ENCODE measurements at places on chromosomes 1 and 21.
A peak's percentile ranks its signal among the peaks of the same experiment; 100 is the strongest.

DNA sequence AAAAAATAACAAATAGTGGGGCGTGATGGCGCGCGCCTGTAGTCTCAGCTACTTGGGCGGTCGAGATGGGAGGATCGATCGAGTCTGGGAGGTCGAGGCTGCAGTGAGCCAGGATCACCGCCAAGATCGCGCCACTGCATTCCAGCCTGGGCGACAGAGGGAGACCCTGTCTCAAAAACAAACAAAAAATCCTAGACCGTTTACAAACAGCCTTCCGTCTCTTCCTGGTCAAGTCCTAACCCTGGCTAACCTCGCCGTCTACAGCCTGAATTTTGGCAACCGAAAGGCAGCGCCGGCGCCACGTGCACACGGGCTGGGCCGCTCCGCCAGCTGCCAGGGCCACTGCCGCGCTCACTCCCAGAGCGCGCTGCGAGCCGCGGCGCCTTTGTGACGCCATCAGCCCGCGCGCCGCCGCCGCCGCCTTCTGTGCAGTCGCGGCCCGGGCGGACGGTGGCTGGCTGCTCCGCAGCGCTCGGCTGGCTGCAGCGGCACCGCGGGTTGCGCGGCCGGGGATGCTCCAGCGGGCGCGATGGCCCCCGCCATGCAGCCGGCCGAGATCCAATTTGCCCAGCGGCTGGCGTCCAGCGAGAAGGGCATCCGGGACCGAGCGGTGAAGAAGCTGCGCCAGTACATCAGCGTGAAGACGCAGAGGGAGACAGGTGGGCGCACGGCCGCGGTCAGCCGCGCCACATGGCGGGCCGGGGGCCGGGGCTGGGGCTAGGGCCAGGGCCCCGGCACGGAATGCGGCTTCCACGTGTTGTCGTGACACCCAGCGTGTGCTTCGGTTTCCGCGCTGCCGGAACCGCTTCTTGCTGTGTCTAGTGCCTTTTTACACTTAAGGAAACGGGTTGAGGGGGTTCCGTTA, at the start of the genes HSF2BP and RRP1B:
Gene HSF2BP, minus strand, starts transcription at position 353 of the 865 bp plus-strand sequence. CDS start 1,392 bp downstream, outside the sequence.
Gene RRP1B, plus strand, starts transcription at position 425 of the 865 bp plus-strand sequence. Its CDS starts 105 bp downstream, at position 530.
- peak; percentile 68 for DNase-seq

DNA sequence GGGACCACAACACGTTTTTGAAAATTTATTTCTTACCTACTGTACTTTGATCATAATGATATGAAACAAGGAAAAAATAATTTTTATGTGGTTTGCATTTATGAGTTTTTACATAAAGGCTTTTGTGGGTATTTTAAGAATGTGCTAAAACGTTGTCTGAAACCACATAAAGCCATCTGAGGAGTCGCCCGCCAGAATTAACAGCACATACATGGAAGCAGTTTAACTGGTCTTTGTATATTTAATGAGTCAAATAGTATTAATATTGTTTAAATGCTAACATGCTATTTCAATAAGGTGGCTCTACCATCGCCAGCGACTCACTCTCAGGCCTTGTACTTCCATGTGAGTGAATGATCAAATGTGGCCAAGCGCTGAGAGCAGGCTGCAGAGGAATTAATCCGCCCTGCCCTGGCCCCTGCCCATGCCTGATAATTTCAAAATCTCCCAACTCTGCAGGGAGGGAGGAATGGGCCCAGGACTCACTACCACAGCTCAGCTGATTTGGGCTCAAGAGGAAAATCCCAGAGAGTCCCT, 49.6 kb downstream of the SLC66A1 start:
- no peak for DNase-seq

DNA sequence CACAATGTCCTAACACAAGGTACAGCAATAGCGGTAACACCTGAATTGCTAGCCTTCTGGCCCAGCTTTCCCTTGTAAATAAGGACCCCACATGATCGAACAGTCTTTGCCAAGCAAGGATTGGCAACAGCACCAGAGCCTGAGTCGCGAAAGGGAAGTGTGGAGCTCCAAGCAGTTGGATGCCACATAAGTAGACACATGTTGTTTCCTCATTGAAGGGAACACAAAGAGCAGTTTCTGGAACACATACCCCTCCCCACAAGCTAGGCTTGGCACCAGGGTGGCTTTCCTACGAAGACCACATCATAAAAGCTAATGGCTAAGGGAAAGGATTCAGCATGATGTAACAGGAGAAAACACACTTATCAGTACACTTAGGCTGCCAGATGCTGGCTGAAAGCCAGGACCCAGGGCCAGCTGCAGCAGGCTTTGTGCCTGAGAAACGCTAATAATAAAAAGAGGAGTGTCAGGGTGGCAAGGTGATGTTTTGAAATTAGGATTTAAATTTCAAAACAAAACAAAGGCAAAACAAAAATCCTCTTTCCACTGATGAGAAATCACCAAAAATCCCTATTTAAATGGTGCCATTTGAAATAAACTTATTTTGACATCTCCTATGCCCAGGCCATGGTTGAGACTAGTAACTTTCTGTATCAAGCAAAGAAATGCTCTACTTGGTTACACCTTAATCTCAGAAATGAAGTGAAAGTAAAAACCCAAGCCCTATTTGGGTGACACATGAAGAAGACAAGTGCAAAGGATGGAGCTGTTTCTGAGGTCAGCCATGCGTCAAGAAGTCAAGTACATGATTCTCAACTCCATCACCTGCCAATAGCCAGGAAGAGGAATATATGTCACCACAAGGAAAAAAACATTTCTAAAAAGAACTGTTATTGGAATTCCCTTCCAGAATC, 11.9 kb upstream of the CPLANE2 start:
- no peak for DNase-seq

DNA sequence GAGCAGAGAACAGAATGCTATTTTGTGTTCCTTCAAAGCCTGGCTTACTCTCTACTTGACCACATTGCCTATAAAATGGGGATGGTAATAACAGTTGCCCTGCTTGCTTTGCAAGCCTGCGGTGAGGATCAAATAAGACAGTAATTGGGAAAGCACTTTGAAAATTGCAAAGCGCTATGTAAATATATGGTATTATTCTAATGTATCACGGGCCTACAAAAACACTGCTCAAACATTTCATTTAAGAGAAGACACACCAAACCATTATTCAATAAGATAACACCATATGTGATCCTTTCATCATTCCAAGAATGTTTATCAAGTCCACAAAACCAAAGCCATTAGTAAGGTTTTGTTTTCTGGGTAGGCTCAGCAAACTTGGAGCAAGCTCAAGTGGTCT, 208.4 kb downstream of the ROR1 start:
- DNase-seq = no peak

- no peak for DNase-seq
Measured at GRCh38 chr1:176736015-176736414, 273.0 kb downstream of the PAPPA2 start.

- DNase-seq = no peak
Measured at GRCh38 chr1:2452932-2453315, 23.2 kb upstream of the PLCH2 start.

DNA sequence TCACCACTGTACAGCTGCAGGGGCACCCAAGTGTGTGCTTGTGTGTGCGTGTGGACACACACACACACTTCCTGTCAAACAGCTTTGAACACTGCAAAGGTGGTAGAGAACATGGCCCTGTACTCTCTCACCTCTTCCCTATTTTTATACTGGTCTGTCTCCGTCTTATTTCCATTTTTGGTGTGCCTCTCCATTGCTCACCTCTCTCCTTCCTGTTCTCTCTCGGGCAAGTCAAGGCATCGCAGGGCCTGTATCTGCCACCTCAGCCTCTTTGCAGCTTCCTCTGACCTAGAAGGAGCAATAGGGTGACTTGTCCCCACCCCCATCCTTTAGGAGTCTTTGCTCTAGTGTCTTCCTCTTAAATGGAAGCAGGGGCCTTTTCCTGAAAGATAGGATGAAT, 2.2 kb downstream of the SMCP start:
- DNase-seq = no peak

- no peak for DNase-seq
Measured at GRCh38 chr1:151705753-151706463, 10.7 kb downstream of the CELF3 start.

GRCh38 chr1:119181218-119181617, 40.8 kb upstream of the WARS2 start:
- DNase-seq = no peak

GRCh38 chr1:56578963-56579875, at the start of gene PLPP3:
Gene PLPP3 (minus strand): TSS chr1:56579563. CDS start chr1:56579016, 547 bp downstream.
- no peak for DNase-seq

GRCh38 chr21:15964236-15964855, 234.6 kb downstream of the USP25 start:
- no peak for DNase-seq

GRCh38 chr1:115842948-115843347, 2.0 kb upstream of the NHLH2 start:
- no peak for DNase-seq

DNA sequence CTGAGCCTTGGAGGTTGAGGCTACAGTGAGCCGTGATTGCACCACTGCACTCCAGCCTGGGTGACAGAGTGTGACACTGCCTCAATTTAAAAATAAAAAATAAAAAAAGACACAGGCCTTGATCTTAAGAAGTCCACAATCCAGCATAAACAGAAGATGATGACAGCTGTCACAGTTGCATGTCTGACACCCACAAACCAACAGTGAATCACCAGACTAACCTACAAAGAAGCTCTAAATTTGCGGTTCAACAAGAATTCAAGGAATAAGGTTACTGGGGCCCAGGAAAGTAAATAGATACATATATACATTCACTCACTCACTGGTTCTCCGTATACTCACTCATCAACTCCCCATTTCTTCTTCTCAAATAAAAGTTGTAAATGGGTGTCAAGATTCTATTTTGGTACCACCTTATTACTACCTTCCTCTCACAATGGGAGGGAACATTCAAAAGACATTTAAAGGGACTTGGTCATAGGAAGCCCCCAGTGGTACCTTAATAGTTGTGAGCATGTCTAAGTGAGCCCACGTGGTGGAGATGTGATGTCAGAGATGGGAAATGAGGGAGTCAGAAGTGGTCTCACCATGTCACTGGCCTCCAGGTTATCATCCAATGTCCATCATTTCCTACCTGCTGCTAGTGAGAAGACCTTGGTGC, 66.9 kb upstream of the PRDX6 start:
- DNase-seq = no peak

GRCh38 chr1:60974524-60975372, 107.6 kb upstream of the NFIA start:
- no peak for DNase-seq

DNA sequence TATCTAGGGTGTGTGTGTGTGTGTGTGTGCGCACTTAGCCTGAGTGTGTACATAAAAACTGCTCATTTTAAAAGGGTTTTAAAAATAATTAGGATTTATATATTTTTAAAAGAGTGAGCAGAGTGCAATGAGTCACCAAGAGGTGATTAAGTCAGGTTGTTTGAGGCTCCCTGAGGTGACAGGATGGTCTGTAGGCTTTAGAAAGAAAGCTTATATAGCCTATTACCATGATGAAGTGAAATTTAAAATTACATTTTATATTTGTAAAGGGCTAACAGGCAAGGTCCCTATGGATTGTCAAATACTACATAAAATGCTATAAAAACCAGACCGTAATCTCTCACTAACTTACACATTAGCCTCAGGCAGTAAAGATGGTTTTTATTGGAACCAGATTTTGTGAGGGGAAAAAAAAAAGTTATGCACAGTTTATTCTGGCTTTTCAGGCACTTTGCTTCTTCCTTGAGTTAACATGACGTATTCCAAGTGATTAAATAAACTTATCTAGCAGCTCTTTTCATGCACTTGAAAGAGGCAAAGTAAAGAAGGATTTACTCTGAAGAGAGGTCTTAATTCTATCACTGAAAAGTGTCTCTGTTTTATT, 711.7 kb upstream of the PTBP2 start:
- DNase-seq = no peak

- no peak for DNase-seq
Measured at GRCh38 chr1:223022641-223023473, 120.2 kb downstream of the TLR5 start.

DNA sequence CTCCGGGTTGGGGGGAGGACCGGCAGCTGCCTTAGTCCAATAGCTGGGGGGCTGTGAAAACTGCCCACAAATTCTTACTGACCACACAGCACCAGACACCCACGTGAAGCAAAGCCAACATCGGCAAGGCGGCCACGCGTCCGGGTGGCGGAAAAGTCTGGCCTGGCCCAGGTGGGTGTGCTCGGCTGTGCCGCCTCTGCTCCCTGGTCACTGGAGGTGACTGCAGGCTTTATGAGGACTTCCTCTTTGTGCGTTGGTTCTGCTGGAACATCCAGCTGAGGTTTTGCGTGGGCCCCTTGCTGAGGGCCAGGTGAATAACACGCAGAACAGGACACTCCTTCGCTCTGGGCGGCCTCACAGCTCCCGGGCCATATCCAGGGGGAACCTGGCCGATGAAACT, 35.4 kb downstream of the FAAP20 start:
- no peak for DNase-seq

DNA sequence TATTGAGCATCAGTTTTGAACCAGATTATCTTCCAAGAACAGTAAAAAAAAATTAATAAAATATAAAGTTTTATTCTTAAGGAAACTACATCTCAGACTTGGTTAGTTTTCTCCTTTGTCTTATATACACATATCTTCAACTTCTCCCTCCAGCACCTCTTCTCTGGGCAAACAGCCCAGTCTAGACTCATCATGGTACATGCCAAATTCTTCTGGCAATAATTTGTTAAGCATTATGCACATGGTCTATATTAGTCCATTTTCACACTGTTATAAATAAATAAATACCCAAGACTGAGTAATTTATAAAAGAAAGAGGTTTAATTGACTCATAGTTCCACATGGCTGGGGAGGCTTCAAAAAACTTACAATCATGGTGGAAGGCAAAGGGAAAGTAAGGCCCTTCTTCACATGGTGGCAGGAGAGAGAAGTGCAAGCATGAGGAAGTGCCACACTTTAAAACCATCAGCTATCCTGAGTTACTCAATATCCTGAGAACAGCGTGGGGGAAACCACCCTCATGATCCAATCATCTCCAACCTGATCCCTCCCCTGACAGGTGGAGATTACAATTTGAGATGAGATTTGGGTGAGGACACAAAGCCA, 108.7 kb upstream of the RNPC3 start:
- DNase-seq = no peak

GRCh38 chr1:206489980-206490770, 17.2 kb upstream of the RASSF5 start:
- peak; percentile 61 for DNase-seq

DNA sequence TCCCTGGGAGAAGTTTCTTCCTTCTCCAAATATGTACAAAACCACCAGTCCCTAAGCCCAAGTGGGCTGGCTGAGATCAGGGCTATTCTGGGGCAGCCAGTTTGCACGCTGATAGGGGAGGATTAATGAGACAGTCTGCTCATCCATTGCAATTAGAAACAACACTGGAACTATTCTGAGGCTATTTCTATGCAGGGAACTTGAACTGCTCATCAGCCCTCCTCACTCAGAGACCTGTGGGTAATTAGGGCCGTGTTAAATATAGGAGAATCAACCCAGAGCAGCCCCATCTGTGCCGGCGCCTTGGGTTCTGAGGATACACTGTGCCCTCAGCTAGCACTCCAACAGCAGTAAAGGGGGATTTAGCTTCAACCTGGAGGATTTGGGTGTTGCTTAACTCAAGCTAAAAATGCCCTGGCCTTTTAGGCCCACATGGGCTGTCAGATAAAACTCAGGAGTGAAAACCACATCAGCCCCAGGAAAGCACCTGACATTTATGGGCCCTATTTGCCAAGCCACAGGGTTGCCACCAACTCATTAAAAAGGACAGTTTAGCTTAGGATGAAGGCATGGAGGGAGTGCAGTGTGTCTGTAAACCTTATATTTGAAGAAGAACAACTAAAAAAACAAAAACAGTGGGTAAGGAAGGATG, 53.9 kb downstream of the DUSP10 start:
- no peak for DNase-seq
